ENCODE measurements at places on chromosomes 2 and 18.

- no peak for DNase-seq
These were observed 555.2 kb upstream of the FANCL start for GRCh38 chr2:58796239-58796910.

DNA sequence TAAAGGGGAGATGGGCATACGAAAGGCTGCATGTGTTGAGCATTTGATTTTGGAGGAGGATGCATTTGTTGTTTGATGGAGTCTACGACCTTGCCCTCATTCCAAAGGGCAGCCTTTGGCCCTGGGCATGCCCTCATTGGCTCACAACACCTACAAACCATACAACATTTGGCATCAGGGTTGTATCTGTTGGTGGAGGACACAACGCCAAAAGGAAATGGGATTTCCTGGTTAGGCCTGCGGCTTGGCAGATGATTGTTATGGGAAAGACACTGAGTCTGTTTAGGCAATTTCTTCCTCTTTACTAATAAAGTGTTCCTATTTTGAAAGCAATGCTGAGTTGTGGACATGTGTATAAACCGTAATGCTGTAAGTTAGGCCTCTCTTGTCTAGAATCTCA, 246.9 kb downstream of the LDLRAD4 start:
- no peak for DNase-seq

DNA sequence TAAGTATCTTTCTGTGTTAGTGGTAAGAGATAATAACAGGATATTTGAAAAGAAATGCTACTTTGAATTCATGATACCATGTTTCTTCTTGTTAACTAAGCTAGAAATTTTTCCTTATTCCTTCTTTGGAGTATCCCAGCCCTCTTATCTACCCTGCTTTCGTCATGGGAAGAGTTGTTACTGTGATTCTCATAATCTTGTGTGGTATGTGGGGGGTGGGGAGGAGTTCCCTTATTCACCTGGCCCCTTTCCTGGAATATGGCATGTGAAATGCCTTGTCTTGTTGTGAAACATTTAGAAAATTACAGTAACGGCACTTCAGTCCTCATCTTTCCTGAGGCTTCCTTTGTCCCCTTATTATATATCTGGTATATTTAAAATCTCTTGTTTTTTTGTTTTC, 129.9 kb downstream of the NCOA1 start:
- no peak for DNase-seq

DNA sequence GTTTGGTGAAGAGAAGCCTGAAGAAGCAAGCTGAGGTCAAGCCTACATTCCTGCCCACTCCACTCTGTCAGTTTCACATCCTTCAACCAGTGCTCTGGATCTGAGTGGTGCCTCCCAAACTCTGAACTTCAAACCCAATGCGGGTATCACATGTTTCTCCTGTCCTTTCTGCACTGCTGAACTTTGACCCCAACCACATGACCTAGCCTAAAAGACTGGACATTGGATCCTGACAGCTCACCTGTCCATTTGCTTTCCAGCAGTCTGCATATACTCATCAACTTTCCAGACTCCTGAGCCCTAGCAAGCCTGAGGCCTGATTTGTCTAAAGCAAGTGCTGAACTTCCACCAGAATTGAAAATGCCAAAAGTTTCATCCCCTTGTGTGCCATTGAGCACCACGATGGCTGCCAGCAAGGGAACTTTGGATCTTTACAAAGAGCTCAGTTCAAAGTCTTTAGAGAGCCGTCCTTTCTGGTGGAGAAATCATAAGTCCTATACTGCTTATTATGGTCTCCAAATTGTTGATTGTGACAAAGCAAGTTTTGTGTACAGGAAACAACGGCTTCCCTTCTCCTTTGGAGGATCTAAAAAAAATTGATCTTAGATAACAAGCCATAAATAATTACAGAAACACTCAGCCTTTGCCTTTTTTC, 37.6 kb upstream of the ITGA6 start:
- DNase-seq: no peak

GRCh38 chr2:76731157-76731556, 791.0 kb downstream of the LRRTM4 start:
- no peak for DNase-seq

- DNase-seq: no peak
These were observed 25.3 kb downstream of the SLC16A14 start for GRCh38 chr2:230043461-230043860.
